ENCODE measurements at places on chromosomes 3 and 15. TPM values are rescaled to one million over a fixed set of nuclear protein-coding genes. Genes with fewer than 3 reads are reported as not detected.

- DNase-seq, result no peak
Observed at GRCh38 chr3:194150252-194150934, 14.4 kb downstream of the HES1 start.

DNA sequence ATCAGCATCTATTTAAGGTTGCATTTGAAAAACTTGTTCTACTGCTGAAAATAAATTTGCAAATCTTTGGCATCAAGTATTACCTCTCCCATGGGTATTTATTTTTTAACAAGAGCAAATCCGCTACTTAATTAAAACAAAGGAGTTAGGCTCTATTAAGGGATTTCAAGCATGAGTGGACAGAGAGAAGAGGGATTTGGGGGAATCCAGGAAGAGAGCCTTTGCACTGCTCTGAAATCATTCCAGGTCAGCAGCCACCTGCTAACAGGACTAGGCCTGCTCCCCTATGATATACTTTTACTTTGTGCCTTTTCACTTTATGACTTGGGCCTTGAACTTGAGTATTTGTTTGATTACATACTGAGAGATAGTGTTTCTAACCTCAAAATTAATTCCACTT, 57.1 kb downstream of the IQCH start:
- DNase-seq, result no peak

- no peak for DNase-seq
Observed at GRCh38 chr3:5144316-5144994, 22.4 kb downstream of the ARL8B start.

Gene RBPMS2
- 0.67 TPM for polyA plus RNA-seq

DNA sequence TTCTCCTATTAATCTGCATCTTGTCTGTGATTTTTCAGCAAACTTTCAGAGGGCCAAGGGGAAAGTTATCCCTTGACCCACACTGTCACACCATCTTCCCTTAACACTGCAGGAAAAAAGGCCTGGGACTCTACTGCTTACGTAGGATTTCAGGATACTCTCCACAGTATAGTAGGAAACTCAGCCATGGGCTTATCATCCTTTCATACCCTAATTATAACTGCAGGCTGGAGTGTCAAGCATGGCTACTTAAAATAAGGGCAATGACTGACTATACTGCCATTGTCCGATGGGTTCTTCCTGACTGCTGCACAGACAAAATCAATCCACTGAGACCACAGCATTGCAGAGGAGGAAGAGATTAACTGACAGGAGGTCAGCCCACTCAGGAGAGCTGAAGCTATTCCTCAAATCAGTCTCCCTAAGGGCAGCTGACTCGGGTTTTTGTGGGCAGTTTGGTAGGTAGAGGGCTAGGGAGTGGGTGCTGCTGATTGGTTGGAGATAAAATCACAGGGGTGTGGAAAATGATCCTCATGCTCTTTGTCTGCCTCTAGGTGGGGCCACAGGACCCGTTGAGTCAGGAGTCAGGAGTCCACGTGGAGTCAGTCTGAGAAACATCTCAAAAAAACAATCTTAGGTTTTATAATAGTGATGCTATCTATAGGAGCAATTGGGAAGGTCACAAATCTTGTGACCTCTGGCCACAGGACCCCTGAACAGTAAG, 118.2 kb upstream of the STRIT1 start:
- DNase-seq, result no peak

GRCh38 chr15:80878867-80879250, 99.7 kb downstream of the CEMIP start:
- DNase-seq, result no peak

DNA sequence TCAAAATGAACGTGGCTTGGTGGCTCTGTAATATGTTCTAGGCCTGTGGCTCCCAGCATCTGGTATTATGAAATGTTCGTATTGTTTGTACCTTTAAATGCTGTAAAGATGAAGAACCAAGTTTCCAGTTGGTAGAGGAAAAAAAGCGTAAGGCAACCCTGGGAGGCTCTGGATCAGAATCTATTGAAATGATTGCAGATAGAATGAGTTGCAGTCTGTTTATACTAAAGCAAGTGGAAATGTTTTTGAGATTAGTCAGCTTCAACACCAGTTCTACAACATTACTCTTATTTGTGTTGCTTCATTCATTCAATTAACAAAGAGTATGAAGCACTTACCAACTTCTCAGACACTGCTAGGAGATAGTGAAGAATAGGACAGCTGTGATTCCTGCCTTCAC, 5.3 kb downstream of the ARL6IP5 start:
- DNase-seq, result no peak

- DNase-seq, result no peak
Observed at GRCh38 chr3:186520957-186521842, 23.0 kb downstream of the CRYGS start.

DNA sequence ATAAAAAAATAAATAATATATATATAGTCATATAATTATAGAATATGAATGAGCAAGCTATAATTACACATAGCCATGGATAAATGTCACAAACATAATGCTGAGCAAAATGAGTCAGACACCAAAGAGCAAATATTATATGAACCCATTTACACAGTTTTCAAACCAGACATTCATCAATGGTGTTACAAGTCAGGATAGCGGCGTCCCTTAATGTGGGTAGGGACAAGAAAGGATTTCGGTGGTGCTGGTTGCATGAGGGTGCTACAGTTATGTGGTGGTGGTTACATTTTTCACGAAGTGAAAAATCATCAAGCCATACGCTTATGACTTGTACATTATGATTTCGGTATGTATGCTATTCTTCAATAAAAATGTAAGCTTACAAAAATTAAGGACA, 100.5 kb downstream of the HMG20A start:
- no peak for DNase-seq

DNA sequence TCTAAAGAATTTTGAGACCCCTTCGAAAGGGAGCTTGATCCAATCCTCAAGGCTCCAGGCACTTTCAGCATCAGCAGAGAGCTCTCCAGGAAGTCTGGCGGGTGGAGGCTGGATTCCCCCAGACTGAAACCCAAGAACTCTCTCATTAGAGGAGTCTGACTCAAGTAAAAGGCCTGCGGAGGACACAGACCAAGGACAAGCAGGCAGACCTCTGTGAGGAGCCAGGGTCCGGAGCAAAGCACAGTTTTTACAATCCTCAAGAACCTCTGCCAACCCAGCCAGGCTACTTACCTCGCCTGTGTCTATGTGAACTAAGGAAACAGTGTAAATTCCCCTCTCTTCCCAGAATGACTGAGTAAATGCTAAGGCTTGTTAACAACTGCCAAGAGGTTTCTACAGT, 86.2 kb downstream of the FBN1 start:
- no peak for DNase-seq

GRCh38 chr3:151856118-151856517, 17.3 kb upstream of the SUCNR1 start:
- no peak for DNase-seq

DNA sequence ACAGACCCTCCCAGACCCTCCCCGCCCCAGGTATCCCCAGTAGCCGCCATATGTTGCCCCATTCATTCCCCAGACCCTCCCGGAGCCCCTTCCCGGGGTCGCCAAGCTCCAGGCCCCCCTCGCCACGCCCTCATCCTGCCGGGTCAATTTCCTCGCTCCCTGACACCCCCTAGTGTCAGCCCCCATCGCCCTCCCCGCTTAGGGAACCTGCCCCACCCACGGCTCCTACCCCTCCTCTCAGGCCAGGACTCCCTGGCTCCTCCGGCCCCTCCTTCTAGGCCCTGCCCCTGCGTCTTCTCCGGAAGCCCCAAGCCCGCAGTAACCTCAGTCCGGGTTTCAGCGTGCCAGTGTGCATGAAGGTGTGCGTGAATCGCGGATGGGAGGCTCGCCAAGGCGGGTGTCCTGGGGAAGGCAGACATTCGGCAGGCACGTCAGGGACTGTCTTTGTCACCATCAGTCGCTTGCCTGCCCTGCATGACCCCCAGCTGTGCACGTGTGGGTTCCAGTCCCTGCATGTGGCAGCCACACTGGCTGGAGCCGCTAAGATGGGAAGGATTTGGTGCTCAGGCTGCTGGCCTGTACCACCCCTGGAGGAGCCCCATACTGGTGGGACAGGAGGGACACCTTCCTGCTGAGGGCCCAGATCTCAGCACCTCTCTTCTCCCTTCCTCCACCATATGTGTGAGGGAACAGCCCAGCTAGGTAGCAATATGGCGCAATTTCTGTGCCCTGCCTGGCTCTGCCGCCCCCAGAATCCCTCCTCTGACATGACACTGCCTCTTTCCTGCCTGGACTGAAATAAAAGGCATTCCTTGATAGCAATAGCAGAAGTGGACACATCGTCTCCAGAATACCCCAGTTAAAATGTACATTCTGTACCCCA, 693 bp downstream of the DISP2 start:
- no peak for DNase-seq

DNA sequence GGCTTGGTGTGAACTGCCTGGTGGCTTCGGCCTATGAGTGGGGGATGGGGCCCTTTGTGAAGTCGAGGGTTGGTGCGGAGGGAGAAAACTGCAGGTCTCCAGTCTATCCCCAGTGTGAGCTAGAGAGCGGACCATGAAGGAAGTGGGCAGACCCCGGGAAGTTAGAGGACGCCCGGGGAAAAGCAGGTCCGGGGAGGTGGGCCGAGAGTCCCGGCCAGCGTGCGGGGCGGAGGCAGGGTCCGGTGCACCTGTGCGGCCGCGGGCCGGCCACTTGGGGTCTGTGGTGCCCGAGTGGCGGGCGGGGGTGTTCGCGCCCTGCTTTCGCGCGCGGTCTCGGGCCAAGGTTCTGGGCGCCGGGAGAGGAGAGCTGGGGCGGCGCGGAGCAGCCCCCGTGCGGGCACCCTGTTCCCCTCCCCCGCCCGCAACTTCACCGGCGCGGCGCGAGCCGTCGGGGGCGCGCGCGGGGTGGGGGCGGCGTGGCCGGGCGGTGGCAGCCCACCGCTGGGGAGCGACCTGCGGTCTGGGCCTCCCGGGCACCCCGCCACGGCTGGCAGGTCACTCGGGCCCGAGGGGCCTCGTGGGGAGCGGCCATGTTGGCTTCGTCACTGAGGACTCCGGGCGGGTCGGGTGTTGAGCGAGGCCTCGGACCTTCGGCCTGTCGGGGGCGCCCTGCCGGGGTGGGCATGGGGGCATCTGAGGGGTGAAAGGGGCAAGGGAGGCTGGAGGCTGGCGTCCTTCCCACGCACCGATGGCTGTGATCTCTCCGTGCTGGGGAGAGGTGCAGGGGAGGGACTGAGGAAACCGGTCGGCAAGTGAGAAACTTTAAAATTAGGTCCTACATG, 4.8 kb downstream of the UBE2E1 start:
- no peak for DNase-seq

GRCh38 chr3:168416446-168416845, 320.7 kb upstream of the GOLIM4 start:
- DNase-seq, result no peak

DNA sequence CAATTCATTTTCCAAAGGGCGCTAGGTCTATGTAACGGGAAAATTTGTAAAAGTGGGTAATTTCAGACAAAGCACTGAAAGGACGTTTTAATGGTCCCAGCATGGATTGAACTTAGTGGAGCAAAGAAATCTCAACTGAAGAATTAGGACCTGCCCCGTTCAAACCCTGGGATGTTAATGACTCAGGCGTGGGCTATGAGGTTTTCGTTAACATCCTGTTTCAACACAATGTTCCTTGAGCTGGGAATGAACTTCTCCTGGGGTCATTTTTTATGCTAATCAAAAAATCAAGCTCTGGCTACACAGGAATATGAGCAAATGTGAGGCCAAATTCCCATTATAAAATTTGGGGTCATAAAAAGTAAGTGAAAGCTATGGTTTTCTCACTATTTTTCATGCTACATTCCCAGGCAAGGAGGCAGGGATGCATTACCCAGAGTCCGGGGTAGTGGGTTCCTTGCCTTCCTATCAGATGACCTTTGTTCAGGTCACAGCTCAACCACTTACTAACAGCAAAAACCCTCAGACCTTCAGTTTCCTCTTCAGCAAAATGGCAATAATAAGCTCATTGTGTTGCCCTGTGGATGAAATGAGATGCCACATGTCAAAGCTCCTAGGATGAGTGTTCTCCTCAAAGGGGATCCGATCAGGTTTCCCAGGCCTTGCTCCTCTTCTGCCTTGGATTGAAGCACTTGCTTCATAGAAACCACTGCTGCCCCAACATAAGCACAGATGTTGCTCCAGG, 271.4 kb downstream of the ARRDC4 start:
- DNase-seq, result peak; percentile 3

GRCh38 chr3:101203411-101203810, 117.0 kb downstream of the IMPG2 start:
- no peak for DNase-seq

Gene SCAANT1
- not detected for polyA plus RNA-seq

Gene CPN2
- polyA plus RNA-seq, result not detected

Gene SAMMSON
- not detected for polyA plus RNA-seq

GRCh38 chr3:55245351-55245750, 241.8 kb downstream of the WNT5A start:
- no peak for DNase-seq

Gene RLBP1
- not detected for polyA plus RNA-seq

GRCh38 chr15:100033140-100033857, 300.1 kb upstream of the LYSMD4 start:
- peak; percentile 50 for DNase-seq

Gene UROC1
- not detected for polyA plus RNA-seq

Data from BJ (cell line).